PC-3 (cell line): ENCODE measurements at places on chromosomes 3 and 15.
A peak's percentile ranks its signal among the peaks of the same experiment; 100 is the strongest.

GRCh38 chr3:55620351-55621025, 133.4 kb upstream of the WNT5A start:
- DNase-seq, result peak; percentile 55

GRCh38 chr3:5232570-5232969, 45.1 kb downstream of the EDEM1 start:
- DNase-seq, result no peak

DNA sequence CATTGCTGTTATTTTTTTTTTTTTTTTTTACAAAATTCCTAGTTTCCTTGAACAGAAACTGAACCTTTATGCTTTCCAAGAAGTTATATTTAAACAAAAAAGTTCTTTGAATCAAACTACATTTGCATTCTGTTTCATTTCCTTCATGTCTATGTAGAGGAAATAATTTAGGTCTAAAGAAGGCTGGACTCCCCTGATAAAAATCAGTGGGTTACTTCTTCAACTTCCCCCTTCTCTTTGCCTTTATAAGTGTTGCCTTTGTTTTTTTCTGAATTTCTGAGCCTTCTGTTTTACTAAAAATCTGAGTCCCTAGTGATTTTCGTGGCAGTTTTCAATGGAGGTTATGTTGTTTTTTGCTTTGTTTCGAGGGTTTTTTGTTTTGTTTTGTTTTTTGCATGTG, 152.8 kb downstream of the CHDH start:
- no peak for DNase-seq

DNA sequence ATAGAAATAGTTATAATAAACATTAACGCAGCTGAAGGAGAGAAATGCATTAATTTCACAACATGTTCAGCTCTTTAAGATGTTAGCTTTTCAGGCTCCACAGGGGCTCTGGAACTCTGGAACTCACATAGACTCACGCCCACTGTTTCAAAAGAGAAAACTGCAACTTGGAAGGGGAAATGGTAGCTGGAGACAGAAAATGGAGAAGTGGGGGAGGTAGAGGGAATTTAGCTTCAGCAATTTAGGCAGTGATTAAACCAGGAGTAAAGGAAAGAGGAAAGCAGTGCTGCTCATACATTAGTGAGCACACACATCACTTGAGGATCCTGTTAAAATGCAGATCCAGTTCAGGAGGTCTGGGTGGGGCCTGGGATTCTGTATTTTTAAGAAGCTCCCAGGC, 274.8 kb upstream of the TRIM42 start:
- DNase-seq, result no peak

DNA sequence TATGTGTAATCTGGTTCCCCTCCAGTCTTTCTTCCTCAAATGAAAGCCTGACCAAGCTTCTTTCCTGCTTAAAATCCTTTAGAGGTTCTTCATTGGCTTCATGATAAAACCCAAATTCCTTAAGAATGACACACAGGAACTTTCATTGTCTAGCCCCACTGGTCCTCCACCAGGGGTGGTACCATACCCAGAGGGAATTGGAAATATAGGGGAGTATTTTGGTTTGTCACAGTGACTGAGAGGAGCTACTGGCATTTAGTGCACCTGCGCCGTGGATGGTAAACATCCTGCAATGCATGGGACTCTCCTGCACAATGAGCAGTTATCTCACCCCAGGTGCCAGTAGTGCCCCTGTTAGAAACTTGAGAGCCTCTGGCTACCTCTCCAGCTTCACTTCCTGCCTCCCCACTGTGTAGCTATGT, 10.8 kb downstream of the ZWILCH start:
- DNase-seq, result peak; percentile 74

GRCh38 chr15:88258093-88258641, 1.6 kb upstream of the NTRK3 start:
- no peak for DNase-seq

DNA sequence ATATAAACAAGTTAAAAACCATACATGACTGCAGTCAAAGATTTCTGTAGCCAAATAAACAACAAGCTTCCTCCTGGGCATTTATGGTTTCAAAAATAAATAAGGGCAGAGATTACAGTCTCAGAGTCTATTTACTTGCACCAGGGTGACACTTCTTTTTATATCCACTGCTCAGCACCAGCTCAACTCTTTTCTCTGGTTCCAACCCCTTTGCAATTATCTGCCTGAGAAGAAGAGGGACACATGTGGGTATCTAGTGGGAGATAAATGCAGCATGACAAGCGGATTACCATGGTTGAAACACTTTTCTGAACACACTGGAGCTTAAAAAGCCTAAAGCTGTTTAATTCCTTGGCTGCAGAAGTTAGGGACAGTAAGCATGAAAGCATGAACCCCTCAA, 311.5 kb downstream of the CNTN3 start:
- no peak for DNase-seq

DNA sequence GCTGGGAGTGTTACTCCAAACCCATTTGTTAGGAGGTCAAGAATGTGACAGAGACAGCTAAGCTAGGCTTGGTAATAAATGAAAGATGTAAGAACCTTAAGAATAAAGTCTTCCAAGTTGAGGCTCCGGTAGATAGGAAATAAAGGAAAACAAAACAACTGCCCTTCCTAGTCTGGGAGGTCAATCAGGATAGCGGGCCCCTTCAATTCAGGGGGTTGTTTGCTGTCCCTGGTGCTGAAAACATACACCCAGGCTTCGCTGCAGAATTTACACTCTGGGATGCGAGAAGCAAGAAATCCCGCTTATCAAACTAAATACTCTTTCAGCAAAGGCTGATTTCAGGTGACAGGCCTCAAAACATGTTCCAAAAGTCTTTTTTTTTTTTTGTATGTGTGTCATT, 393.4 kb downstream of the NTRK3 start:
- DNase-seq, result no peak

- DNase-seq, result no peak
Measured at GRCh38 chr3:99700631-99701268, 62.4 kb downstream of the COL8A1 start.

DNA sequence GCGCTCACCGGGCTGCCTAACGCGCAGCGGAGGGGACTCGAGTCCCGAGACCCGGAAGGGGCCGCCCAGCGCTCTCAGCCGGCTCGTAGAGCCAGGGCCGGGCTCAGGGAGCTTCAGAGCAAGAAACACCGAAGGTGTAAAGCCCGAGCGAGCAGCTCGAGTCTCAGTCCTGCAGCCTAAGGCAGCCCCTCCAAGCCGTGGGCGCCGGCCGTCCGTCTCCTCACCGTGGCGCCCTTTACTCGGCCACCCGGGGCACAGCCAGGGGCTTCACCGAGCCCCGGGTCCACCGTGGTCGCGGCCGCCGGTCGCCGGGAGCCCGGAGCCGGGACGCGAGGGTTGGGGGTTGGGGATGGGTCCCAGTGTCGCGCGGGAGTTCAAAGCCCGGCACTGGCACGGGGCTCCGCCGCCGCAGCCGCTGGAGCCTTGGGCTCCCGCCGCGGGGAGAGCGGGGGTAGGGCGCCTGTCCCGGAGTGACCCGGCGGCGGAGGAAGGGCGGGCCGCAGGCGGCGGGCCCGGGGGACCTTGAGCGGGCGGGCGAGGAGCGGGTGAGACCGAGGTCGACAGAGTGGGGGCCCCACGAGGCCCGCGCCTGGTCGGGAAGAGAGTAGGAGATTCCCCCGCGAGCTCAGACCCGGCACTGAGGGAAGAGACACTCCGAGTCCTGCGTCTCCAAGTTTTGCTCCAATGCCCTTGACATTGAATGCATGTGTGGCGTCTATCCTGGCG, 26.9 kb upstream of the THRB start:
- peak; percentile 35 for DNase-seq

GRCh38 chr3:122758877-122759560, 34.6 kb downstream of the HSPBAP1 start:
- DNase-seq, result no peak

GRCh38 chr15:28015855-28016254, 83.3 kb downstream of the OCA2 start:
- no peak for DNase-seq

DNA sequence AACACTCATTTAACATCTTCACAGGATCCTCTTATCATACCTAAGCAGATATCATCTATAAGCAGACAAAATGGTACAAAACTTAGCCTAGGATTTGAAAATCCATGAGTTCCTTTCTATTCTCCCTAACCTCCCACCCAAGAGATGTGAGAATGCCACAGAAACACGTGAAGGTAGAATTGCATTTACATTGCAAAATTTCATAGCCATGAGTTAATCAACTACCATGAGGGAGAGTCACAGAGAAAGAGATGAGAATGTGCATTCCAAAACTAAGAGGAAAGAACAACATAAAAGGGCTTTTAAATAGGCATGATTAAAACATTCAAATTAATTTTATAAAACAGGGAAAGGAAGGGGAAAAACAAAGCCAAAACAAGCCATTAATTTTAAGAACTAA, 806.2 kb downstream of the NTRK3 start:
- no peak for DNase-seq

DNA sequence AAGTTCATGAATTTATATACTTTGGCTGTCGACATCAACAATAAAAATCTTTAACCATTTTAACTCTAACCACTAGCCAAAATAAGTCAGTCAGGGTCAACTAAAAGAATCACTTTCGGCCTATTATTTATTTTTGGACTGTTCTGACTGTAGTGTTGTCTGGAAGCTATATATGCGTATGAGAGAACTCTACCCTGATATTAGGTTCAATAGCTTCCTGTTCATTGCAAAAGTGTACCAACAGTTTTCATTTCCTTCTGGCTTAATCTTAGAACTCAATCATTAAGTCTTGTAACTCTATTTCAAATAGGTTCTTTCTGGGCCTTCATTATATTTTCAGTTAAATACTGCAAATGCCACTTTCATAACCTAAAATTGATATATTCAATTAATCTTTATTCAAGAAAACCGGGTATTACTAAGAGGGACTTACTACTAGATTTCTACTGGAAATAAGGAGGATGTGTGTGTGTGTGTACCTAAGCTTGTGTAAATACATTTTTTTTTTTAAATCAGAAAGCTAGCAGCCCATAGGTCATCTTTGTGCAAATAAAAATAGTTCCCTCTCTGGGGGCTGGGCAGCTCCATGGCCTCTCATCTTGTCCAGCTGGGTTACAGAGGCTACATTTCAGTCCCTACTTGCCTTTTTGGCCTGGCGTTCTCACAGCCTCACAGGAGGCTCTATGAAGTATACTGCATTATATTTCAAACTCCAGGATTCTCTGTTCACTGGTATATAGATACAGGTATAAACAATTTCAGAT, 5.8 kb downstream of the SERPINI2 start:
- no peak for DNase-seq

- DNase-seq, result peak; percentile 79
Measured at GRCh38 chr3:58388550-58389091, 45.0 kb downstream of the PDHB start.

GRCh38 chr3:175386630-175387029, 527.5 kb downstream of the NAALADL2 start:
- DNase-seq, result peak; percentile 84

DNA sequence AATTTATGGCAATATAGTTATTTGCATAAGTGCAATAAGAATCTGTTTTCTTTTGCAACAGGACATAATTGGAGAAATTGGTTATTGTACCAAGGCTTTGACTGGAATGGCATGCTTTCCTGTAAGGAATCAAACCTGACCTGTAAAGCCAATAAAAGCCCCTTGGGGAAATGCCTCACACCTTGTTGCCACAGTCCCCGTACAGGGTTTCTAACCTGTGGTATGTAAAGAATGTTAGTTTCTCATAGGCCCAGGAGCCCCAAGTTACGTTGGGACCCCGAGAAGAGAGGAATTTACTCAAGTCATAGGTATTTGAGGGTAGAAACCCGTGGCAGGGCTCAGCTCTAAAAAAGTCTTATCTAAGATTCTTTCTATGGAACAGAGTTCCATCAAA, 441.4 kb downstream of the IGSF11 start:
- DNase-seq, result no peak

- DNase-seq, result no peak
Measured at GRCh38 chr3:23691357-23691895, 114.3 kb upstream of the UBE2E1 start.

DNA sequence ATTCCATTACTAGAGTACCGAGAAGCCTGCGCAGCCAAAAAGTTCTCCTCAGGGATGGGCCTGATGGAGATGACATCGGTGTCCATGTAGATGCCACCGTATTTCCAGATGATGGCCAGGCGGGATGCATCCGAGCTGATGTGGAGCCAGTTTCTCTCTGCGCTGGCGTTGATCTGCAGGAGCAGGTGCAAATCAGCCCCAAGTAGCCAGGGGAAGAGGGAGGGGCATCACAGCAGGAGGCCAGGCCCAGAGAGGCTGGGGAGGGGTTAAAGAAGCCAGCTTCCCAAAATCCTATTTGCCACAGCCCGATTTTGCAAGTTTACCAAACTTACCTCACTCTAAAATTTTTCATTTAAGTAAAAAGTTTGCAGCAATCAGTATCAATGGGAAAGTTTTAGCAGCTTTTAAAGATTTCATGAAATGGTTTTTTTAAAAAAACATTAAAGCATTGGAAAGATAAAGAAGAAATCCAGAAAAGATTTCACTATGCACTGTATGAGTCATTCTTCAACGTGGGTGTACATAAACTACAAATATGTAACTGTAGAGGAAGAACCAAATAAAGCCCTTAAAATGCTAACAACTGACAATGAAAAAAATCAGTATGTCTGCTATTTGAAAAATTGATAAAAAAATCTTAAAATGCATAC, 7.4 kb downstream of the A4GNT start:
- no peak for DNase-seq

DNA sequence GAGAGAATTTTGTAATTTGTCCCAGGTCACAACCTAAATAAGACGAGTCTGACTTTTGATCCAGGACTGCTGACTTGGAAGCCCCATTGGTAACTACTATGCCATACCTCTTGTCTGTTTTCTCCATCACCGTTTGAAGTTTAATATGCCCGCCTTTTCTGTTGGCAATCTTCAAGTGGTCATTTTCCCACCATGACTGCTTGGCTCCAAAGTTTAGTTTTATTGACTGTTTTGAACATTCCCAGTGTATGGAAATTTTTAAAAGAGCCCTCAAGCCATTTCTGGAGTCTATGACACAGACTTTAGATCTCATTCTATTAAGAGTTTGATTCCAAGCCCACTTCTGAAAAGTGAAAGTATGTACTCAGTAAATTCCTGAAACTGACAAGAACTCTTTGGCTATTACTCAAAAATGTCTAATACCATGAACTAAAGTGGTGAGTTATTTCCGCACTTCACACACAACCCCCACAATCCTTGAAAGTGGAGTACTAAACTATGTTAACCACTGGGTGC, 136.7 kb upstream of the ADAMTS9 start:
- DNase-seq, result no peak

DNA sequence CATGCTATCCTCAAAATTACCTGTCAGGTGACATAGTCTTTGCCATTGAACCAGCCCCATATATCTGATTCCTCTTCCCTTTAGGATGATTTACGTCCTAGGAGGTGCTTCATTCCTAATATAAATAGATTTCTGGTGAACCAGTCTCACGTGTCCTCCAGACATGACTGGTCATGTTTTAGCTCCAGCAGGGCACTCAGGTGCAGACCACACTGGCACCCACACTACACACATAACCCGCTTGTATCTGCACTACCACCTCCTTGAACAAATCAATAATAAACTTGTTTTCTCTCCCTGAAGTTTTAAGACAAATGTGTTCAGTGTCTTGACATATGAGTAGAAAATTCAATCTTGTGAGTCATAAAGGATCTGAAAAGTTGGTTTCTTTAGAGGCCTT, 155.5 kb downstream of the GOLIM4 start:
- DNase-seq, result no peak
